A172 (cell line): ENCODE measurements at places on chromosomes 7 and 10.

DNA sequence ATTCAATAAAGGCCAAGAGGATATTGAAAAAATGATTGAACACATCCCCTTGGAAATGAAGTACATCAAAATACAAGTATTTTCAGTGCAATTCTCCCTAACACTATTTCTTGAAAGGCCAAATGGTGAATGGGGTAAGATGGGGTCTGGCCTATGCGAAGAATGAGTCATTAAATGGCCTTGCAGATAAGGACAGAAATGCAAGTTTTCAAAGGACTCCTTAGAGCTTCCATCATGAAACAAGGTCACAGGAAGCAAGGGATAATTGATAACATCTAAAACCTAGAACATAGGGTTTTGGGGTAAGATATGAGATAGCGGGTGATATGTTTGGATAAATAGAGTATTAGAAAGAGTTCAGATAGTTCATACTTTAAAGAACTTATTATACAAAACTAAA lies 109.3 kb upstream of the ABCB5 start:
- DNase-seq = no peak

- no peak for DNase-seq
These were observed 31.9 kb downstream of the ADCY1 start for GRCh38 chr7:45606050-45606449.

GRCh38 chr10:122349758-122350369 lies 24.6 kb upstream of the PLEKHA1 start:
- DNase-seq = no peak

DNA sequence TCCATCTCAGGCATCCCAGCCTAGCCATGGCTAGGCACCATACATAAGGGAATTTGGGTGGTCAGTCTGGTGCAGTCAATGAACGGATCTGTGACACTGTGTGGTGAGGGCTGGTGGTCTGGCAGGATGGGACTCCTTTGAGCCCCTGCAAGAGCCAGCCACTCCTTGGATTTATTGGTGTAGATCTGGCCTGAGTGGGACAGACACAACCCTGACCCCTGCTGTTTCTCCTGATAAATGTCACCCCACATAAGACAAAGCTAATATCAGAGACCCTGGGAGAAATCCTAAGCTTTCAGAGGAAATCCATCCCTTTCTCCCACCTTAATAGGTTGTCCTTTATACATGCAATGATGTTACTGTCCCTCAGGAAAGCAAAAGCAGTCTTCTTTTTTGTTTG lies 2.3 kb downstream of the FBXO24 start:
- DNase-seq = no peak

DNA sequence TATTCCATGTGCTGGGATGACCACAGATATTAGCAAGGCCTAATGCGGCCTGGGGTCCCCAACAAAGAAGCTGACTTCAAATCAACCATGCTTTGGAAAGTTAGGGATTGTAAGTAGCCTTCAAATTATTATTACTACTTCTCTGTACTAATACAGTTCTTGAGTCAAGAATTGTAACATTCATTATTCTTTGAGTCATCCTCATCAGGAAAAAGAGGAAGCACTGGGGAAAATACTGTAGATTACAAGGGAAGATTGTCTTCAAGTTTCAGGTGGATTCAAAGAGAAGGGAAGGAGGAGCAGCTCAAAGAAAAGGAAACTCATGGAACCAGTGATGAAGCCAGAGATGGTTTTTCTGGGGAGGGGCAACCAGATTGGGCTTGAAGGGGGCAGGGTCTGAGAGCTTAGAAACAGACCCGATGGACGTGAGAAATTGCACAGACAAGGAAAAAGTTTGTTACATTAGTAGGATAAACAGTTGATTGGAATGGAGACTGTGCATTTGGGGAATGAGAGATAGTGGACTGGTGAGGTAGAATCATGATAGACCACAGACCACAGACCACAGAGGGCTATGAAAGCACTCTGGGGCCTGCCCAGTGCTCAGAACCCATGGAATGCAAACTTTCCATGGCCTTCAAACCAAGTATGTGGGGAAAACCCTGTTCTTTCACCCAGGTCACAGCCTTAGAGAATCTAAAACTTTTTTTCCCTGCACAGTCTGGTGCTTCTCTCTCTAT lies 209.9 kb downstream of the ZNF365 start:
- DNase-seq = peak; percentile 89

DNA sequence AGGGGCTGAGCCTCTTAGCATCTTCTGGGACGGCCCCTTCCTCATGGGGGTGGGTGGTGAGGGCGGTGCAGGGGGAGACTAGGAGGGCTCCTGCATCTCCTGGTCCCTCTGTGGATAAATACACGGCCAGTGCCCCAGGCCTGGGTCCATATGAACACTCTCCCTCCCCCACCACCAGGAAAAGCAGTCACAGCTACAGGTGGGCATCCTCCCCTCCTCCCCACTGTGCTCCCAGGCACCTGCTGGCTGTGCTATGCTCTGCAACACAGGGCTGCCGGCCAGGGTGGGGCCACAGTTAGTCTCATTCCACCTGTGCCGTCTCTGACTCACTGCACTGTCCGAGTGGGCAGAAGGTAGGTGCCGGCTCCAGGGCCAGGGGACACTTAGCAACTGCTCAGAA lies 87.3 kb upstream of the INSIG1 start:
- DNase-seq = no peak

GRCh38 chr10:84696610-84697009 lies 368.2 kb downstream of the CCSER2 start:
- DNase-seq = no peak

- no peak for DNase-seq
These were observed 23.1 kb downstream of the MDFIC start for GRCh38 chr7:114944745-114945625.

- peak; percentile 18 for DNase-seq
These were observed 498.7 kb downstream of the NXPH1 start for GRCh38 chr7:8931906-8932646.

DNA sequence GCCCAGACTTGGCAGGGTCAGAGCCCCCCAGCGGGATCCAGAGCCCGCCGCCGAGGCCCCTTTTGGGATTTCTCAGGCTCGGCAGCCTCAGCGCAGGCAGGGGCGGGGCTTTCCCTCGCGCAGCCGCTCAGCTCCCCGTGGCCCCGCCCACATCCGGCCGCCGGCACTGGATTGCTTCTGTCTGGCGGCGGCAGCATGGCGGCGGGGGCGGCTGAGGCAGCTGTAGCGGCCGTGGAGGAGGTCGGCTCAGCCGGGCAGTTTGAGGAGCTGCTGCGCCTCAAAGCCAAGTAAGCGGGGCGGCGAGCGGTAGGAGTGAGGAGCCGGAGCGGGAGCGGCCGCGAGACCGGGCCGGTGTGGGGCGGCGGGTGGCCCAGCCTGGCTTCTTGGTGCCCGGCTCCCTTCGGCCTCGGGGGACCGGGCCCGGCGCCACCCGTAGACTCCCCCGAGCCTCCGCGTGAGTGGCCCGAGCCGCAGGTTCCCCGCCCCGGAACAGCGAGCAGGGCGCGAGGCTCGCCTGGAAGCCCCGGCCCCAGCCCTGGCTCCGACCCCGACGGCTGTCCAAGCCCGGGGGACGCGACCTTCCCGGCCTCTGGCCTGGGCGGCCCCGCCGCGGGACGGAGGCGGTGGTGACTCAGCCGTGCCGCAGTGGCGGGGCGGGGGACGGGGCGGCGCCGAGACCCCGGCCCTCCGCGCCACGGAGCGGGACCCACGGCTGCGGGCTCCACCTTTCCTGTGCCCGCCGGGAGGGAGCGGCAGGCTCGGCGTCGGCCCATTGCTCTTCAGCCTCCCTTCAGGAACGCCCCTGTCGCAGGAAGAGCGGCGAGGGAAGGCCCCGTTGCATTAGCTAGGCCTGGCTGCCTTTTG lies at the start of gene GLRX3:
Gene GLRX3, plus strand, starts transcription at position 166 of the 864 bp plus-strand sequence. Its CDS starts 30 bp downstream, at position 196.
- DNase-seq = peak; percentile 41

DNA sequence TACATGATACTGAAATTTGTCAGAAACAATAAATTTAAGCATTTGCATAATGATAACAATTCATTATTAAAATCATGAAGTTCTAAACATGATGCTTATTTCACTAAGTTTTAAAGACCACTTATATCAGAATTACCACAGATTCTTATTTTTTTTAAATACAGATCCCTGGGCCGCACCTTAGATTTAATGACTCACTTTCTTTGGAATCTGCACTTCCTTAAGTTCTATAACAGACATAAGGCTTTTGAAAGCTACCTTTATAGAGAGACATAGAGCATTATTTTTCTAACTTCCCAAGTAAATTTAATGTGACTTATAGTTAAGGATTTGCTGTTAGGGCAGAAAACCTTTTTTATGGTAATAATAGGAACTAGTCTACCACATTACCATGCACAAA lies 214.9 kb downstream of the IPMK start:
- DNase-seq = no peak

DNA sequence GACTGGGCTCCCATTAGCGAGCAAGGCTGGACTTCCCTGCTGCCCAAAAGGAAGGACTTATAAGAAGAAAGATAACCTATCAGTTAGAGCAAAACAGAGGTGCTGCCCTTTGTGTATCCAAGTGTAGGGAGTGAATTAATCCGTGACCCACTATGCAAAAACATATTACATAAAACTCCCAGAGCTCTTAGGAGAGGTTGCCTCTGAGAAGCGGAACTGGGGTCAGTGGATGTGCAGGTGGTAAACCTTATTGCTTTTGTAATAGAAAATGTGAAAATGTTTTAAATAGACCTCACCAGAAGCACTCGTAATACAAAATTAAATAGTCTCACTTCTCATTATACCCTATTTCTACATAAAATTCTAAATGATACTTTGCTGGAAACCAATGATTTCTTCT lies 17.1 kb upstream of the IL6 start:
- DNase-seq = no peak

DNA sequence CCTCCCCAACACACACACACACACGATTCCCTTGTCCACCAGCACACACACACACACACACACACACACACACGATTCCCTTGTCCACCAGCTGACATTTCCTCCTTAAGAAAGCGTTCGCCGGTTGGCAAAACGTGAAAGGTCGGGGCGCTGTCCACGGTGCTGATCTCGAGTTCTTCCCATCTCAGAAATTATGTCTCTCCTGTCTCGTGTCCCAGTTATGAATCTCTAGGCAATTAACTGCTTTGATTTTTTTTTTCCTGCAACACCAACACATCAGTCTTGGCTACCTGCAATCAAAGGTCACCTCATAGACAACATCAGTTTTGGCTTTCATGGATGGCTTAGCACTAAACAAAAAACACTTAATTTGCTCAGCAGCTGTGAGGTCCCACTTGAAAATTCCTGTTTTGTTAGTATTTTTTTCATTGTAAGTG lies 1.9 kb downstream of the INA start:
- no peak for DNase-seq

DNA sequence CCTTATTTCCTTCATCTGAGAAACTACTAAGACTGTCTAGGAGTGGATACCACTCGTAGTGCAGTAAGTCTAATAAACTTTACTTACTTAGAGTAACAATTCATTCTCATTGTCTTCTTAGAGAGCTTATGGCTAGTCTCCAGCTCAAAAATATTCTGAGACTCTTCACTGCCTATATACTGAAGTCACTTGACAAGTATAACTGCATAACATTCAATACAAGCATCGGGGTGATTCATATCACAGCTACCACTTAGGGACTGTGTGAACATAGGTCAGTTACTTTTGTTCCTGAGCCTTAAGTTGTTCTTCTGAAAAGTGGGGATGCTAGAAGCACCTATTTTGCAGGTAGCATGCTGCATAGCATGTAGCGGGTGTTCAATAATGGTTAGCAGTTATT lies 111.0 kb downstream of the HTR7 start:
- DNase-seq = no peak

DNA sequence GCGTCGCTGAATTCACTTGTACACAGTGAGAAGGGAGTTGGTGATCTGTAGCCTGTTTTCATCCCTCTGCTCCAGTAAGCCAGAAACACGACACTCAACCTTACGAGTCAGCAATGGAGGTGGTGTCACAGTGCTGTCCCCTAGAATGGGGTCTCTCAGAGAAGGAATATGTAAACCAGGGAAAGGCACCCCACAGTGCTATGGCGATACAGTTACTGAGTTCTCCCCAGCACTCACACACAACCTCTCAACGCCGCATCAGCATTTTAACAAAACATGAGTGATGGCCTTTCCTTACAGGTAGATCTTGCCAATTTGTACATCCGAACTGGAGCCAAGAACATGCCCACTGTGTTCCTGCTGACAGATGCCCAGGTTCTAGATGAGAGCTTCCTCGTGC lies 196.3 kb downstream of the CDCA7L start:
- DNase-seq = no peak

- DNase-seq = no peak
These were observed 2.4 kb downstream of the UBE2H start for GRCh38 chr7:129950191-129950932.

GRCh38 chr10:52250510-52250909 lies 63.6 kb upstream of the DKK1 start:
- DNase-seq = no peak

- no peak for DNase-seq
These were observed 5.7 kb downstream of the GATA3 start for GRCh38 chr10:8060010-8060703.

DNA sequence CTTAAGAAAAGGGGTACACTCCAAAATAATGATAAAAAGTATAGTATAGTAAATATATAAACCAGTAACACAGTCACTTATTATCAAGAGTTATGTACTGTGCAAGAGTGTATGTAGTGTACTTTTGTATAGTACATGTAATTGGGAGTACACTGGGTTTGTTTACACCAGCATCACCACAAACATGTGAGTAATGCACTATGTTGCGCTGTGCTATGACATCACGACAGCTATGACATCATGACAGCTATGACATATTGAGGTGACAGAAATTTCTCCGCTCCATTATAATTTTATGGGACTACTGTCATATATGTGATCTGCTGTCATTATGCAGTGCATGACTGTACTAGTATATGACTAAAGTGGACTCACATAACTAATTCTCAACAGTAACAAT lies 84.6 kb downstream of the KMT2C start:
- DNase-seq = no peak

DNA sequence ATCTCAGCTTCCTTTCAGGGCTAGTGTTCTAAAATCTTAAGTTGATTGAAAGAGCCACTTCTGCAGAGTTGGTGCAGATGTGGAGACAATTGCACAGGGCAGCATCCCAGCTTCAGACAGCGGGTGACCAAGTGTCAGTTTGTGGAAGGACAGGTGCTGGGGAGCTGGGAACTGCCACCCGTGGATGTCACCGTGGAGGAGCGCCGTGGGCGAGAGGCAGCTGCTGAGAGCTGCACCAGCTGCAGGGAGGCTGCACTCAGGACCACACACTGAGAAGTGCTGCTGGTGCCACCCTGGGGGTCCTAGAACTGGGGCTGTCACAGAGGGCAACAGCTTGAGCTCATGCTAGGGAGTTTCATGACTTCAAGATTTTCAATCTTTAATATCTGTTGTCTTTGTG lies 543.0 kb upstream of the FZD8 start:
- DNase-seq = no peak

- DNase-seq = no peak
These were observed 473 bp upstream of the GPER1 start for GRCh38 chr7:1087465-1087814.

- peak; percentile 90 for DNase-seq
These were observed 104.3 kb upstream of the CAV2 start for GRCh38 chr7:116395141-116395791.

- peak; percentile 64 for DNase-seq
These were observed 20.1 kb downstream of the LDB3 start for GRCh38 chr10:86688398-86688921.

DNA sequence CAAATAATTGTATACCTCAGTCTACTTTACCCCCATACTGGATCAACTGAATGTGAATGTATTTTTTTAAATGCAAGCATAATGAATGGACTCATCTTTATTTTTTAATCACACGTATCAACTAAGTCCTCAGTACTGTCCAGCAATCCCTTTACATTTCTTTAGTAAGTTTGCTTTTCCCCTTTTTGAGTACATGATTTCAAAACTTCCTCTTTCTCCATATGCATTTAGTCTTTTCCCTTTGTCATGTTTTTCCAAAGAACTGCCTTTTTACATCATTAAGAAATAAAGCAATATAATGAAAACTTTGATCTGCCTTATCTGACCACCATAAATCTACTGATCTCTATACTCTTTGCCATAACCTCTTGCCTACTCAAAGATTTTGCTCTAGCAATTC lies 182.5 kb upstream of the AKR1E2 start:
- DNase-seq = no peak
